EH (cell line): ENCODE measurements at places on chromosomes 11 and 22.
A peak's percentile ranks its signal among the peaks of the same experiment; 100 is the strongest.

DNA sequence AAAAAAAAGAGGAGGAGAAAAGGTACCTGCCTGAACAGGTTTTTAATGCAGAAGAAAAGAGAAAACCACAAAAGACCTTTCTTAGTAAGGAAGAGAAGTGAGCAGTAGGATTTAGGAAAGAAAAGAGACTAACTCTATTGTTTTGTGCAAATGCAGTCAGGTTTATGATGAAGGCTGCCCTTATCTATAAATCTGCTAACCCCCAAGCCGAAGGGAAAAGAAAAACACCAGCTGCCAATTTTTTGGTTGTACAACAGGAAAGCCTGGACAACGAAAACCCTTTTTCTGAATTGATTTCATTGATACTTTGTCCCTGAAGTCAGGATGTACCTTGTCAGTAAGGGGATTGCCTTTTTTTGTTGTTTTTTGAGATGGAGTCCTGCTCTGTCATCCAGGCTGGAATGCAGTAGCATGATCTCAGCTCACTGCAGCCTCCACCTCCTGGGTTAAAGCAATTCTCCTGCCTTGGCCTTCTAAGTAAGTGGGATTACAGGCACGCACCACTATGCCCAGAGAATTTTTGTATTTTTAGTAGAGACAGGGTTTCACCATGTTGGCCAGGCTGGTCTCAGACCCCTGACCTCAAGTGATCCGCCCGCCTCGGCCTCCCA, 21.2 kb downstream of the POLD4 start:
- DNase-seq = peak; percentile 16

DNA sequence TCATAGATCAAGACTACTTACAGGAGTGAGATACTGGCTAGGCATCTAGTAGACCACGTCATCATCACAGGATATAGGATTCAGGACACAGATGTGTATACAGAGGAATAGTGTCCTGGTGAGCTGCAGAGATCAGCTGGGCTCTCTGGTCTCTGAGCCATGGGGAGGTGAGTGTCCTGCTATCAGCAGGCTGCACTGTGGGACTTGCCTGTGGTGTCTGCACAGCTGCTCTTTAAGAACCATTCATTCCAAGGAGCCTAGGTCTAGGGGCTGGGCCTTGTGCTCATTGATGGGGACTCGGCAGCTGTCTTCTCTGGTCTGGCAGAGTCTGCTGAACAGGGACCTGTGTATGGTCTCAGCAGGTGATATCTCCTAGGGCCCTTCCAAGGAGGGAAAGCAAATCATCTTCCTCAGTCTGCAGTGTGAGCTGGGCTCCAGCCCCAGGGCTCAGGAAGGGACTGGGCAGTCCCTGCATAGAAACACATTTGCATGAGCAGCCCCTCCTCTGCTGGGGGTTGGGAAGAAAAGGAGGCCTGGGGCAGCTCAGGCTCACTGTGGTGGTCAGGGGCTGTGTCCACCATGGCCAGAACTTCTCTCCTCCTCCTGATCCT, 66.1 kb upstream of the VPREB1 start:
- DNase-seq = no peak

GRCh38 chr11:26665946-26666345, 55.9 kb downstream of the SLC5A12 start:
- DNase-seq = no peak

GRCh38 chr22:17869285-17870096, 95.2 kb upstream of the BID start:
- no peak for DNase-seq

DNA sequence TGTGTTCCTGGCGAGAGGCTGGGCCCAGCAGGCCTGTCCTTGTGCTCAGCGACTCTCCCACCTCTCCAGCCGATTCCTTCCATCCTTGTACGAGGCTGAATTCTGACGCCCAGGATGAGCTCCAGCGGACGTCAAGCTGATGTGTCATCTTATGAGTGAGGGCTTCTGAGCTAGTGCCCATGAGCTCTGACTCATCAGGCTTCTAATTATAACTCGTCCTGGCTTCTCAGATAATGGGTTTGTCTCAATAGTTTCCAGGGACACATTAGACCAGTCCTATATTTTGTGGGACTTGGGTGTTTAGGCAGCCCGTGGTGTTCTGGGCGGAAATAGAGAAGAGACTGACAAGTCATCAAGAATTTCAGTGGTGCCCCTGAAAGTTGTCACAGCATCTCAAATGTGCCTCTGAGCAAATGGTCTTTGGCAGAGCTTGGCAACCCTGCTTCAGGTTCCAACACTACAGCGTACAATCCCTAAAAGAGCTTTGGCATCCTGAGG, 108.2 kb upstream of the CD44 start:
- peak; percentile 98 for DNase-seq

DNA sequence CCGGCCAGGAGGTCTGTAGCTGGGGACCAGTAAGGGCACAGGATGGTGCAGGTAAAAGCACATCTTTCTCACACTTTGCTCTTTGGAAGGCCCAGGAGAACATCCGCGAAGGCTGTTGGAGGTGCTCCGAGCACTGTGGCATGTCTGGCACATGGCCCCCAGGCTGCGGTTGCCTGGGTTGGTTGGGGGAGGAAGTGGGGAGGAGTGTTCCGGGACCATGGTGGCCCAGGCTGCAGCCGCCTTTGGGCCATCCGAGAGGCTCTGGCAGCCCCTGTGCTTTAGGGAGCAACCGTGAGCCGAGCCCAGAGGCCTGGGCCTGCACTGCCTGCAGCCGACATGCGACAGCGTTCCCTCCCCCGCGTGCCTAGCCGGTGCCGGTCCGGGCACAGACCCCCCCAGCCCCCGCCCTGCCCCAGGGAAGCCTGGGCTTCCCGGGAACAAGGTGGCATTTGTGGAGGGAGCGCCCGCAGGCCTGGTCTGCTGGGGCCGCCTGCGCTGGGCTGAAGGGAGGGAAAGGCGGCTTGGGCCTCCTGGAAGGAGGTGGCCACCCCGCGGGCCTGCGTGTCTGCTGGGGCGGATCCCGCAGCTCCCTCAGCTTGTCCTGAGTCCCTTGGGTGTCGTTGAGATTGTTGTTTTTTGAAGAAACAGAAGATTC, 57.9 kb downstream of the GRAMD4 start:
- DNase-seq = no peak

GRCh38 chr11:66545701-66546367, at the start of gene ZDHHC24:
ZDHHC24 (minus strand) TSS chr11:66546048; CDS start chr11:66546003, 45 bp downstream.
- peak; percentile 98 for DNase-seq

- DNase-seq = no peak
These were observed 2.0 kb downstream of the GTF2H1 start for GRCh38 chr11:18324381-18324780.

GRCh38 chr11:32171445-32171844, 80.6 kb downstream of the RCN1 start:
- DNase-seq = no peak

DNA sequence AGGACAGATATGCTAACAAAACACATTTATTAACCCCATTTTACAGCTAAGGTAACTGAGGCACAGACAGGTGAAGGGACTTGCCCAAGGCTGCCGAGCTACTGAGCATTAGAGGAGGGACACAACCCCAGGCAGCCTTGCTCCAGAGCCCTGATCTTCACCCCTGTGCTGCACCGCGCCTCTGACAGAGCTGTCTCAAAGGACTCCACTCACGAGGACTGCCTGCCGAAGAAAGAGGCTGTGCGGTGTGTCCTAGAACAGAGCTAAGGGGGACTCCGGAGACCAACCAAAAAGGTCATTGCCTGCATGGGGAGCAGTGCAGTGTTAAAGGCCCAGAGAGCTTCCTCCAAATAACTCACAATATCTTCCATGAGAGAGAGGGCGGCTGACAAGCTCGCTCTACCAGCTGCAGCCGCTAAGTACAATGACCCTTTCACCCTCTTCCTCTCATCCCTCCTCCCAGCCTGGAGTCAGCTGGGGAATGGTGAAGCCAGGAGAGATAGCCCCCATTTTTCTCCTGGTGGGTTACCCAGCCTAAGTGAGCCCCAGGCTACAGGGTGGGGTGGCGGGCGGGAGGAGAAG, 119.2 kb downstream of the DSCAML1 start:
- DNase-seq = no peak

DNA sequence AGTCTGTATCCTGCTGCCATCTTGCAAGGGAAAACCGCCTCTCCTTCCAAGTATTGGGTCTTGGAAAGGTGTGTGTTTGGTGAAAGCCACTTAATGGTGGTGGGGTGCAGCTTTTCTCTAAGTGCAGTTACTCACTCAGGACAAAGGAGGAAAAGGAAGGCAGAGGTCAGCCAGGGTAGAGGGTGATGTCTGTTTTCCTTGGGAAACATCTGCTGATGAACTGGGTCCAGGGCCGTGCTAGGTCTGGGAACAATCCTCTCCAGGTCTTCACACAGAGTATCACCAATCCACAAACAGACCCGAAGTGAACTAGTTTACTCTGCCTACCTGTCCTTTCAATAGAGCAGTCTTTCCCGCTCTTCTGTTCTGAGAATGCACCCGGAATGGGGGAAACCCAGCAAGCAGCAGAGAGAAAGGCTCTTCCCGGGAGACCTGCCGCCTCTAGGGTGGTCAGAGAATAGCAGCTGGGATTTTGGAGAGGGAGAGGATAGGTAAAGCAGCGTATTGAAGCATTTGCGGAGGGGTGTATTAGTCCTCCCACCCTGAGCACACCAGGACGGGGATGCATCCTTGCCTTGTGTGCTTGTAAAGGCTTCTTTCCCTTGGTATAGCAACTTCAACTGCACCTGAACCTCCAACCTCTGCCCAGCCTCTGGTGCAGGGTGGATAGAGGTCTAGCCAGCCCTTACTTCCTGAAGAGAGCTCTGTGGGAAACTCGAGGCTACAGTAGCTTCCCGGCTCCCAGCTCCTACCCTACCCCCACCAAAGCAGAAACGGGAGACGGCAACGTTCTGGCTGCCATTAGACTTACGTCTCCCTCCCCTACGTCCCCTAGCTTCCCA, 20.7 kb downstream of the LHFPL7 start:
- no peak for DNase-seq

- no peak for DNase-seq
These were observed 34.9 kb upstream of the GRIA4 start for GRCh38 chr11:105574974-105575373.

DNA sequence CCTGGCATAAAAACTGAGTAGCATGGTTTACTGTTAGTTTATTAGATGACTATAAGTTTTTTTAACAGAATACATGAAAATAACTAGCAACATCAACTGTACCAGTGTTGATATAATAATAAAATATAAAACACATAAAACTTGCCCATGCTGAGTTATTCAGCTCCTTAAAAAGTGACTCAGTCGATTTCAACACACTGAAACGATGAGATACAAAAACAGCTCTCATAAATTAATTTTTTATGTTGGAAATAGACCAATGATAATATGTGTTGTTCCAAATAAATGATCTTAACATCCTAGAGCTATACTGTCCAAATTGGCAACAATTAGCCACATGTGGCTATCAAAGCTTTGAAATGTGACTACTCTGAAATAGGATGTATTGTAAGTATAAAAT, 15.9 kb downstream of the PDGFD start:
- DNase-seq = peak; percentile 60

DNA sequence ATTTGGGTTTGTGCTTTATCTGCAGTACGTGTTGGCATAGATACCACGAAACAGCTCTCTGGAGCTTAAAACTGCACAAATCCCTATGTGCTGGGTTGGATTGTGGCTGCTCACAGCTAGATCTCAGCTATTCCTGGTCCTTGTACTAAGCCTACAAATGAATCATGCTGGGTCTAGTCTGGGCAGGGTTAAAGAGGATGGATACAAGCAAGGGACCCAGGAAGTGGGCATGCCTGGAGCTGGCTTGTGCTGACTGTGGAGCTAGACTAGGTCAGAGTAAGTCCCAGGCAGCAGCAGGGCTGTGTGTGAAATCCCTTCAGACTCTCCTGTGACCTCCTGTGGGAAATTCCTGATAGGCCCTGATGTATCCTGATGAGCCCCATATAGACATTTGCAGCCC, 3.9 kb upstream of the E2F8 start:
- peak; percentile 26 for DNase-seq

GRCh38 chr11:2513441-2513840, 68.6 kb downstream of the KCNQ1 start:
- DNase-seq = no peak

- no peak for DNase-seq
These were observed 200.7 kb downstream of the MSANTD4 start for GRCh38 chr11:105821372-105821771.

GRCh38 chr11:121886996-121887395, 229.0 kb downstream of the BLID start:
- DNase-seq = no peak

DNA sequence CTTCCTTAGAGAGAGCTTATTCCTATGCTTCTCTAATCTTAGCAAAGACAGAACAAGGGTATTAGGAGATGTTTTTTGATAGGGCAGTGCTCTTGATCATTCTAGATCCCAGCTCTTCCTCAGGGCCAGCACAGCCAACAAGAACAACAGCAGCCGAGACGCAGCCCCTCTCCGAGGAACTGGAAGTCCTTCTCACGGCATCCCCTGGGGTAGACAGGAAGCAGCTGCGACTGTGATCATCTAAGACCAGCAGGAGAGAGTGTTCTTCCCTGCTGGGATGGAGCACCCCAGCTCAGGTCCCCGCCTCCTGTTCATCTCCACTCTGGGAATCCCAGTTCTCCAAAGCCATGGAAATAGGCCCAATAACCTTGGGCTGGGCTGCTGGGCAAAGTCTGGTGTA, 29.6 kb downstream of the IRAG1 start:
- peak; percentile 60 for DNase-seq

- DNase-seq = peak; percentile 39
These were observed 87.5 kb downstream of the NAV2 start for GRCh38 chr11:19800162-19800561.

DNA sequence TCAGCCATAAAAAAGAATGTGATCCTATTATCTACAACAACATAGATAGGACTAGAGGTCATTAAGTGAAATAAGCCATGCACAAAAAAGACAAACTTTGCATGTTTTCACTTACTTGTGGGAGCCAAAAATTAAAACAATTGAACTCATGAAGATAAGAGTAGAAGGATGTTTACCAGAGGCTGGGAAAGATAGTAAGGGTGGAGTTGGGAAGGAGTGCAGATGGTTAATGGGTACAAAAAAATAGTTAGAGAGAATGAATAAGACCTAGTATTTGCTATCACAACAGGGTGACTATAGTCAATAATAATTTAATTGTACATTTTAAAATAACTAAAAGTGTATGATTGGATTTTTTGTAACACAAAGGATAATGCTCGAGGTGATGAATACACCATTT, 27.2 kb upstream of the IL10RA start:
- DNase-seq = no peak

- no peak for DNase-seq
These were observed 4.5 kb downstream of the FXYD2 start for GRCh38 chr11:117820071-117820470.

DNA sequence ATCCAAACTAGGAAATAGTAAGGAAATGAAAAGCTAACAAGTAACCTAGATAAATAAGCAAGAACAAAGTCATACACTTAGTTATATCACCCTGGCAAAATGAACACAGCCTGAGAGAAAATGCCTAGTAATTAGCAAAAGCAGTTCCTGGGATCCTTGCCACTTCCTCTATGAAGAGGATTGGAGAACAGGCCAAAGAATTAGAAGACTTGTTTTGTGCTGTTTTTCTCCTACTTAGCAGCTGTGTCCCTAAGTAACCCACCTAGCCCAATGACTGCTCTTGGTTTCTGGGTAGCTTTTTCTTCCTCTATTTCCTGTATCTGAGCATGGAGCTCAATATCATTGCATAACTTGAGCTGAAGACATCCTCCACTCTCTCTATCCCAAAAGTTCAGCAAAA, 713.9 kb downstream of the ETS1 start:
- peak; percentile 15 for DNase-seq

- peak; percentile 81 for DNase-seq
These were observed 10.5 kb upstream of the ZFTA start for GRCh38 chr11:63779039-63779438.

GRCh38 chr11:85109141-85109540, 518.0 kb downstream of the DLG2 start:
- no peak for DNase-seq
